ENCODE measurements at places on chromosomes 3 and 15. TPM values are rescaled to one million over a fixed set of nuclear protein-coding genes. Genes with fewer than 3 reads are reported as not detected.

DNA sequence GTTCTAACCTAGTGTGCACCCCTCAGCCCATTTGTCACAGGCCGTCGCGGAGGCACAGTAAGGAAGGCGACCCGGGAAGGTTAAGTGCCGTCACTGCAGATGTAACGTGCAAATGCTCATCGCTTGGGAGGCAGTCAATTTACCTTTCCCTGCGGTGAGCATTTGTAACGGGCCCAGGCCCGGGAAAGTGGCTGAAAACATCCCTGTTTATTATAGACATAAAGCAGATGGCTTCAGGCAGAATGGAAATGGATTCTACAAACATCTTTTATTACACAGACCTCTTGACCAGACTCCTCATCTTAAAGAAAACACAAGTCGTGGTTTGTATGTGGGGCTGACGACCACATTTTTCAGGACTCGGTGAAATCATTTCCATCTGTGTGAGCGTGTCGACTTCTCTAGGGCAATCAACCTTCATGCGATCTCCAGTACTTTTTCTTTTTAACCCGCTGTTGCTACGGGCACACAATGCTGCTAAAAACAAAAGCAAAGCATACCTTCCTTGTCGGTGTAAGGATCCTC lies 43.6 kb downstream of the NMNAT3 start:
- no peak for DNase-seq
- H3K27ac ChIP-seq = no peak overlapping the region
- H3K36me3 ChIP-seq = no peaks in the 10 kb centered on the region
- H3K4me3 ChIP-seq = no peak overlapping the region
- H3K4me1 ChIP-seq = no peaks in the 10 kb centered on the region

- DNase-seq = no peak
- H3K4me3 ChIP-seq = no peak overlapping the region
- H3K27ac ChIP-seq = no peak overlapping the region
Measured at GRCh38 chr15:66574596-66574950, 8.8 kb upstream of the LCTL start.

DNA sequence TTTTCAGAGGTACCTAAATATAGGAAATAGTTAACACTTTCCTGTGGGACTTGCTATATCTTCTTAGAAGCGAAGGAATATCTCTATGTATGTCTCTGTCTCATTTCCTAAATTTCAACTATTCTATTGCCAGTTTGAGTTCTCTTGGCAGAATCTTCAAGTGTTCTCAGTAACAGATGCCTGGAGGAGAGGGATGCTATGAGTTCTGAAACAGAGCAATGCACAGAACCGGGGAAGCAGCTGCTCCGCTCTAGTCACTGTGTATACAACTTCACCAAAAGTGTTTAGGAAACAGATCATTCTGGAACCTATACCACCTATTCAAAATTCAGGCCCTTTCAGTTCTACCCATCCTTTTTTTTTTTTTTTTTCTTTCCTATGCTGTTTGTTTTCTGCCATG lies 144.6 kb downstream of the RORA start:
- no peaks in the 10 kb centered on the region for H3K4me1 ChIP-seq
- no peak overlapping the region for H3K4me3 ChIP-seq
- DNase-seq = no peak
- no peaks in the 10 kb centered on the region for H3K36me3 ChIP-seq
- H3K27ac ChIP-seq = no peak overlapping the region
- no peaks in the 10 kb centered on the region for H3K27me3 ChIP-seq

GRCh38 chr15:76239786-76240185 lies 71.5 kb downstream of the ETFA start:
- H3K27ac ChIP-seq = no peak overlapping the region
- DNase-seq = no peak
- no peak overlapping the region for H3K4me3 ChIP-seq
- no peaks in the 10 kb centered on the region for H3K4me1 ChIP-seq
- H3K27me3 ChIP-seq = no peaks in the 10 kb centered on the region

- peak overlapping the region; percentile 25 for H3K27ac ChIP-seq
- DNase-seq = no peak
- H3K27me3 ChIP-seq = no peaks in the 10 kb centered on the region
- H3K36me3 ChIP-seq = peaks cover 63% of the 10 kb centered on the region
Measured at GRCh38 chr15:90895571-90896117, 7.5 kb upstream of the MAN2A2 start.

Gene CHRM5
- not detected for total RNA-seq

GRCh38 chr3:72145506-72146380 lies 360.8 kb upstream of the PROK2 start:
- no peak overlapping the region for H3K4me3 ChIP-seq
- H3K27ac ChIP-seq = no peak overlapping the region
- no peaks in the 10 kb centered on the region for H3K36me3 ChIP-seq
- H3K27me3 ChIP-seq = no peaks in the 10 kb centered on the region
- peak; percentile 58 for DNase-seq
- peaks cover 3% of the 10 kb centered on the region for H3K4me1 ChIP-seq

GRCh38 chr15:92608866-92609700 lies 46.5 kb downstream of the FAM174B start:
- no peak for DNase-seq
- H3K27me3 ChIP-seq = no peaks in the 10 kb centered on the region
- H3K36me3 ChIP-seq = no peaks in the 10 kb centered on the region
- no peak overlapping the region for H3K27ac ChIP-seq
- H3K4me1 ChIP-seq = no peaks in the 10 kb centered on the region
- no peak overlapping the region for H3K4me3 ChIP-seq

GRCh38 chr3:162774613-162775100 lies 1278.0 kb downstream of the OTOL1 start:
- no peaks in the 10 kb centered on the region for H3K27me3 ChIP-seq
- H3K4me3 ChIP-seq = no peak overlapping the region
- no peaks in the 10 kb centered on the region for H3K36me3 ChIP-seq

DNA sequence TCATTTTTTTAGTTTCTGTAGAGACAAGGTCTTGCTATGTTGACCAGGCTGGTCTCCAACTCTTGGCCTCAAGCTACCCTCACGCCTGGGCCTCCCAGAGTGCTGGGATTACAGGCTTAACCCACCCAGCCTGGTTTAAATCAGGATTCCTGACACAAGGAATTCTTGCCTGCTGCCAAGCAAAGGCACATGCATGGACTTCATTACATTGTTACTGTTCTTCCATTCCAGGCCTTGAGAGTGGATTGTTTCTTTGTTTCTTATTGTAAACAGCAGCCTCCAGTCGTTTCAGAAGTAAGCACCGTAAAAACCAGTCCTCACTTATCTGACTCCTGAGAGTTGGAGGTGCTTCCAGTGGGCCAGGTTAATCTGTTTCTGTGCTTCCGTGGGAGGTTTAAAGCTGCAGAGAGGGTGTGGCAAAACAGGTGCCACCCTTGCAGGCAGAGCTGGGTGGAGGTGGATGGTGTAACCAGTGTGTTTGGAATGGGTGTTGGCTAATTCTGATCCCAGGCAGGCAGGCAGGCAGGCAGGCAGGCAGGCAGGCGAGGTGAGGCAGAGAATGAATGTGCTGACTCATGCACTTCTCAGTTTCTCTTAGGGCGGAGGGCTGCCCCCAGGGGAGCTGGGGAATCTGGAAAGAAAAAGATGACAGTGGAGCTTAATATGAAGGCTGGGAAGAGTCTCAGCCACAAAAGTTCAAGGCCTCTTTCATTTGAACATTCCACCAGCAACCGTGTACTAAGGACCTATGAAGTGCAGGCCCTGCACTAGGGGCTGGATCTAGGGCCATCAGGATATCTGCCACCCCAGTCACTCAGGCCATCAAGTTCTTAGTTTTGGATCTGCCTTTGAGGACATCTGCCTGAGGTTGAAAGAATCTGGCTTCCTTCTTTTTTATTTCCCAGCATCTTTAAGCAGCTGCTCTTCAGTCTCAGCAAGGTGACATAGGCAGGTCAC lies 37.0 kb upstream of the CDCP1 start:
- no peaks in the 10 kb centered on the region for H3K4me1 ChIP-seq
- no peaks in the 10 kb centered on the region for H3K36me3 ChIP-seq
- no peak for DNase-seq
- no peak overlapping the region for H3K4me3 ChIP-seq

DNA sequence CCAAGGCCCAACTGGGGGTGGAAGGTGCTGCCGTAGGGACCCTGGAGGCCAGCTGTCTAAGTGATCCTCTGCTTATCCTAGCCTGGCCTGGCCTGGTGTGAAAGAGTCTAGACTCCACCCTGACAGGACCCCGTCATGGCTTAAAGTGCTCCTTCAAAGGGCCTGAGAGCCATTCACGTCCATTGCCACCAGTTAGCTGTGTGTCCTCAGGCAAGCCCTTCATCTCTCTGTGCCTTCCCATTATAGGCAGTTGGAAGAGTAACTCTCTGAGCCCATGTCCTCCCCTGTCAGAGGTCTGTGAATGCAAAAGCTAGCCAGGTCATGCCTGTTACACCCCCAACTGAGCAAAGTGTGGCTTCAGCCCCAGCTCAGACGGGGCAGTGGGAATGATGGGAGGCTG lies 9.1 kb upstream of the DNAH1 start:
- no peak for DNase-seq
- no peaks in the 10 kb centered on the region for H3K27me3 ChIP-seq
- H3K36me3 ChIP-seq = no peaks in the 10 kb centered on the region
- H3K27ac ChIP-seq = no peak overlapping the region
- H3K4me3 ChIP-seq = no peak overlapping the region

Gene RPP14
- total RNA-seq = 12.7 TPM

DNA sequence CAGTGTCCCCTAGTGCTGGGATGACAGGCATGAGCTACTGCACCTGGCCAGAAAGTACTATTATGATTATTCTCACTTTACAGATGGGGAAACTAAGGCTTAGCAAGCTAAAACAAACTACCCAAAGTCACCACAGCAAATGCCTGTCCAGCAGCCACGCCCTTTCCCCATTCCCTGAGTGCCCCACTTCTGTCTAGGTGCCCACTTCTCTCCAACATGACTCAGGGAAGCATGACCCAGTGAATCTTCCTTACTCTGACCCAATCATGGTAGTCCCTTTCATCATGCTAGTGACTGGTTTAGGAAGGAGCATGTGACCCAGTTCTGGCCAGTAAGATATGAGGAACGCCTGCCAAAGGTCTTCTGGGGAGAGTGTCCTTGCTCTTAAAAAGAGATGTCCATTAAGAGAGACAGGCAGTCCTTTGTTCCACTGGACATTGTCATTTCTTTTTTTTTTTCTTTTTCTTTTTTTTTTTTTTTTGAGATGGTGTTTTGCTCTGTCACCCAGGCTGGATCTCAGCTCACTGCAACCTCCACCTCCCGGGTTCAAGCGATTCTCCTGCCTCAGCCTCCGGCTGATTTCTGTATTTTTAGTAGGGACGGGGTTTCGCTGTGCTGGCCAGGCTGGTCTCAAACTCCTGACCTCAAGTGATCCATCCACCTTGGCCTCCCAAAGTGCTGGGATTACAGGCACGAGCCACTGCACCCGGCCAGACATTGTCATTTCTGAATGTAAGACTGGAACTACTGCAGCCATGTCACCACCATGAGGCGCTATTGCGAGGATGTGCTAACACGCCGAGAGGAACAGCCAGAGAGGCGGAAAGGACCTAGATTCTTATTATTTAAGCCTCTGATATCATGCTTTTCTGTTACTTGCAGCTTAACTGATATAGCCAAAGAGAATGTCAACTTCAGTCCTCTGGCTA lies 19.8 kb downstream of the MEGF11 start:
- no peak for DNase-seq
- no peak overlapping the region for H3K4me3 ChIP-seq
- no peaks in the 10 kb centered on the region for H3K4me1 ChIP-seq

- no peak overlapping the region for H3K27ac ChIP-seq
- no peaks in the 10 kb centered on the region for H3K27me3 ChIP-seq
- H3K4me1 ChIP-seq = no peaks in the 10 kb centered on the region
- peak; percentile 29 for DNase-seq
- no peak overlapping the region for H3K4me3 ChIP-seq
Measured at GRCh38 chr15:76912430-76912829, 7.3 kb upstream of the SCAPER start.

Measured in left lung (tissue), 14 donors.